Amygdala (tissue), 56 donors: ENCODE measurements at places on chromosomes 6 and 20.

DNA sequence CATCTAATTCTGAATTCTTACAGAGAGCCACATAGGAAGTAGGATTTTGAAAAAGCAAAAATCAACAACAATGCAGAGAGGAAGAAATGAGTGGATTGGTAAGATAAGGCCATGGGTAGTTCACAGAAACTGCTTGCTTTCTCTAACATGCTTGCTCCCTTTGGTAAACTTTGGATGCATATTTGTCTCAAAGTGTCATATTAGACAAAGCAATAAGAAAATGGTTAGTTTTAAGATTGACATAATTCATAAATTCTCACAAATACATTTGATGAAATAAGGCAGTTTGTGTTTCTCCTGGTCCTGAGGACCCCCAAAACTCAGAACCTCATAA, 31.7 kb downstream of the UTRN start:
- no peak for DNase-seq

- DNase-seq: peak; percentile 4
These were observed 66.8 kb upstream of the THEMIS start for GRCh38 chr6:127967708-127968107.

DNA sequence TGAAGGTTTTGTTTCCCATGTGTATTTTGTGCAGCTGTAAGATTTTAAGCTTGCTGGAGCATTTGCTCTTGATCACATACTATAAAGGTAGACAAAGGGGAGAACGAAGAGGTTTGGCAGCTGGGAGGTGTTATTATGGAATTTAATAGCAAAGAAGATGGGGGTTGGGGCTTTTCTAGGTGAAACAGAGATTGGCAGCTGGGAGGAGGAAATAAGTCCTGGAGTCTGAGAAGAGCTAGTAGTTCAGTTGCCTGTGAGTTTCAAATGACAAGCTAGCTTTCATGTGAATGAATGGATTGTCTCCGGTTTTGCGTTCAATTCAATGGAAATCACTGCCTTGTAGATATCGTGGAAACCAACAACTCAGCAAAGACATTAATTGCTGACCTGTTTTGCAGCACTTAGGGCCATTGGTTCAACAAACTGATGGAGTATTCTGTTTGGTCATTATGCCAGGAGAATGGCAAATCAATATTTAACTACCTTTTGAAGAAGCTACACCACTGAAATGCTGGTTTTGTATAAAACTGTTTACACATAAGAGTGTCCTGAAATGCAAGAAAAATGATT, 38.1 kb upstream of the FLRT3 start:
- DNase-seq: no peak

GRCh38 chr6:80454661-80455365, 348.3 kb downstream of the BCKDHB start:
- DNase-seq: no peak

DNA sequence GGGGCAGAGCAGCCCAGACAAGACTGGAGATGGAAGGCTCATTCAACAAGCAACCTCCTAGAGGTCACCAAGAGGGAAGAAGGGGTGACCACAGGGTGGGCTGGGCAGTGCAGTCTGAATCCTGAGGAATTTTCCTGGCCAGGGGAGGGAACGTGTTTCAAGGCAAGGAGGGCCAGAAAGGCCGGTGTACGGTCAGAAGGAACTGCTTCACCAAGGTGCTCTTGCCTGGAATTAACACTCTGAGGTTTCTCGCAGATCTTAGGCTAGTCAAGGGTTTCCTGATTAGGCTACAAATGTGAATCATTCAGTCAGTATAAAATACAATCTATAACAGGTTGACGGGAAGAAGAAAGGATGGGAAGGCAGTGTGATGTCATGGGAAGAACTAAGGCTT, 199.3 kb downstream of the LRFN2 start:
- DNase-seq: no peak

DNA sequence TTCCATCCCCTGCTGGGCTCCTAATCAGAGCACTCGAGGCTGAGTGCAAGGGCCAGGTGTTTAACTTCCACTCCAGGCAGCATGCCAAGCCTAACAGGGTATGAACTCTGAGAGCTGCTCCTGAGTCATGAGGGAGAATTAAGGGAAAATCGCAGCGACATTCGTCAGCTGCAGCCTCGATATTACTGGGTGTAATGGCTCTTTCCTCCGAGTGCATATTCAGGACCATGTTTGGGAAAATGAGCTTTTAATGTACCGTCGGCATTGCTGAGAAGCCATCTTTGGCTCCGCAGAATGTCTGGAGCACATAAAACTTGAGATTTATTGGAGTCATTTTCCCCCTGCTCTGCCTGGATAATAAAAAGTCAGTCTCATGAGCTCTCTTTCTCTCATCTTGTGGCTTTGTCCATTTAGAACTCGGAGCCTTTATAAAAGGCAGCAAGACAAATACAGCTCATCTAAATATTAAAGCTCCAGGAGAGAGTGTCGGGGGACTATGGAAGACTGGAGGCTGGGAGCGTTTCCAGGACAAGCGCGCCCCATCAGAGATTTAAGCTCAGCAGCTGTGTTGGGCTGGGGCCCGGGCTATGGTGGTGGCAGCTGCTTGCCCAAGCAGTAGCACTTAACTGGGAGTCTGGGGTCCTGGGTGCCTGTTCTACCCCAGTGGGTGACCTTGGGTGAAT, 103.7 kb downstream of the TOX2 start:
- no peak for DNase-seq

DNA sequence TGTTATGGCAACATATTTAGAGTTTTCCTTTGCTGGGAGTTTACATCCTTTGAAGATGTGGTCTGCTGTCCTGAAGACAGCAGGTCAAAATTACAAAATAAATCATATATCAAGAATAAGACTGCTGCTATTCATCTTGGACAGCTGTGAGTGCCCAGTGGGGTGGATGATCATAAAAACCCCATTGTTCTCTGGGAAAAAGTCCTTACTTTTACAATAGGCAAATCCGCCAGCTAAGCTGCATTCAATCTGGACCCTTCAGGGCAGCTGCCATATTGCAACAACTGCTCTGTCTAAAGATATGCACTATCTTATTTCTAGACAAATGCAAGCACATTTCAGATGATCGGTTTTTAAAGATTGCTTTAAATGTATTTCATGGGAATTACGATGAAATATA, 19.4 kb downstream of the CASS4 start:
- no peak for DNase-seq

DNA sequence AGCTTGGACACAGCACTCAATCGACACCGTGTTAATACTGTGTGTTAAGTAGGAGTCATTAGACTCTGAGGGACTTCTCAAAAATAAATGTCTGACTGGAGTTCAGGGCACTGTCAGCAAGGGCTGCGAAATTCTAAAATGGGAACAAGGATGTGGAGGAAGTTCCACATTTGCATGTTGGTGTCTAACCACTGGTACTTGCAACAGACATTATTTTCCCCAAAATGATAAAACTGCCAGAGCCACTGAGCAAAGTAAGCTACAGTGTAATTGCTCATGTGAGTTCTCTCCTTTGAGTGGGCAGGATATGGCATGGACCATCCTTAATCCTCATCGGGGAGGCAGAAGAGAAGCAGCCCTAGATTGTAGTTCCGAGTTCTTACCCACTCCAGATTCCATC, 215.9 kb downstream of the SLC24A3 start:
- DNase-seq: no peak

DNA sequence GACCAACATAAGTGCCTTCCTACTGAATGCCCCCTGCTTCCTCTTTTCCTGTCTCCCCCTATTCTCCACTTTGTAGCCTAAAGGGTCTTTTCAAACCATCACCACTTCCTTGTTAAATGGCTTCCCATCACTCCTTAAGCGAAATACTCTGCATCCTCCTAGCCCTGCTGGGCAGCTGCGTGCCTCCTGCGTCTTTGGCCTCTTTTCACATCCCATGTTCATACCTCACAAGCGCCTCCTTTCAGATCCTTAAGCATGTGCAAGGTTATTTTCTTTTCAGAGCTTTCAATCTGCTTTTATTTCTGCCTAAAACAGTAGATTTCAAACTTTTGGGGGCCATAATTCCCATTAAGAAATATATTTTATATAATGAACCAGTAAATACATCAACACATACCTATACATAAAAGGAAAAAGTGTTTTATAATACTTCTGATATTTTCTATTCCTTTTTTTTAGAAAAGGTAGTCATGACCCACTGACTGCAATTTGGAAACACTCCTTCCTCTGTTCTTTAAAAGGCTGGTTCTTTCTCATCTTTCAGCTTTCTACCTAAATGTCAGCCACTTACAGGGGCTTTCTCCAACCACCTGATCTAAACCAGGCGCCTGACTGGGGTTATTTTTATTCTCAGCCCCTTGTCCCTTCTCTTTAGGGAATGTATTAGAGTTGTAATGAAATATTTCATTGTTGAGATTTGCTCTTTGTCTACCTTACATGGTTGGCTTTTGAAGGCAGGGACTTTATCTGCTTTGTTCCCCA, 84.1 kb downstream of the PRDM1 start:
- DNase-seq: no peak

GRCh38 chr20:19110881-19111460, 101.5 kb upstream of the SLC24A3 start:
- DNase-seq: no peak

DNA sequence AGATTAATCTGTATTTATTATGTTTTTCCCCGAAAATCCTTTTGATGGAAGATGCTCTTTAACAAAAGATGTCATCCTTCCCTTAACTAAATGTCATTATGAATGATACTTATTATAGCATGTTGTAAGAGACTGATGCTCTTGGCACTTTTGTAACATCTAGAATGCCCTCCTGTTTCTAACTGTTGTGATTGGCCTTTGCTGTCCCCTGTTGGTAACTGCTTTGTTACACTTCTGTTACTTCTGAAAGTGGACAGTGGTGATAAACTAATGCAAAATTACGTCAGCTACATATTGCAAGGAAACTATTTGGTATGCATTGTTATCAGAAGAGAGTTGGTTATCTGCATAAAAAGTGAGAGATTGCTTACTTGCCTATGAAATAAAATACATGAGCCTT, 5.8 kb downstream of the TTK start:
- DNase-seq: no peak

DNA sequence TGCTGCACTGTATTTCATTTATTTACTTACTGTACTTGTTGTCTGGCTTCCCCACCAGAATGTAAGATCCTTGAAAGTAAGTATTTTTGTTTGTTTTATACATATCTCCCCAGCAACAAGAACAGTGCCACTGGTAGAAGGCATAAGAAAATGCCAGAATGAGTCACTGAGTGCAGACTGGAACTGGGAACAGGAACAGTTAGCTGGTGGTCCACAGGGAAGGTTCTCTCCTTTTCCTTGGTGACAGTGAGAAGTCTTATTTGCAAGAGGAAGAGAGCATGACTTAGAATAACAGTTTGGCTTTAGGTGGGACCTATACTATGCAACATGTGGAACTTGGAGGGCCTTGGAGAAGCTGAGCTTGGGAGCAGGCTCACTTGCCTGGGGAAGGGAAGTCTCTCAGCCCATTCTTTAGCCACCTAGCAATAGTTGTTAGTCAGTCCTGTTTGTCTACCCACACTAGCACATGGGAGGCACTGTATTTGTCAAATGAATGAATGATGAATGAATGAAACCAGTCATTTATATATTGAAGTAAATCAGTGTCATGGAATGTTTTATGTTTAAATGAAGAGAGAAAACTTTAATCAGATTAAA, 203.5 kb downstream of the KCNQ5 start:
- no peak for DNase-seq

- no peak for DNase-seq
These were observed 623.1 kb downstream of the HTR1B start for GRCh38 chr6:76840041-76840745.

DNA sequence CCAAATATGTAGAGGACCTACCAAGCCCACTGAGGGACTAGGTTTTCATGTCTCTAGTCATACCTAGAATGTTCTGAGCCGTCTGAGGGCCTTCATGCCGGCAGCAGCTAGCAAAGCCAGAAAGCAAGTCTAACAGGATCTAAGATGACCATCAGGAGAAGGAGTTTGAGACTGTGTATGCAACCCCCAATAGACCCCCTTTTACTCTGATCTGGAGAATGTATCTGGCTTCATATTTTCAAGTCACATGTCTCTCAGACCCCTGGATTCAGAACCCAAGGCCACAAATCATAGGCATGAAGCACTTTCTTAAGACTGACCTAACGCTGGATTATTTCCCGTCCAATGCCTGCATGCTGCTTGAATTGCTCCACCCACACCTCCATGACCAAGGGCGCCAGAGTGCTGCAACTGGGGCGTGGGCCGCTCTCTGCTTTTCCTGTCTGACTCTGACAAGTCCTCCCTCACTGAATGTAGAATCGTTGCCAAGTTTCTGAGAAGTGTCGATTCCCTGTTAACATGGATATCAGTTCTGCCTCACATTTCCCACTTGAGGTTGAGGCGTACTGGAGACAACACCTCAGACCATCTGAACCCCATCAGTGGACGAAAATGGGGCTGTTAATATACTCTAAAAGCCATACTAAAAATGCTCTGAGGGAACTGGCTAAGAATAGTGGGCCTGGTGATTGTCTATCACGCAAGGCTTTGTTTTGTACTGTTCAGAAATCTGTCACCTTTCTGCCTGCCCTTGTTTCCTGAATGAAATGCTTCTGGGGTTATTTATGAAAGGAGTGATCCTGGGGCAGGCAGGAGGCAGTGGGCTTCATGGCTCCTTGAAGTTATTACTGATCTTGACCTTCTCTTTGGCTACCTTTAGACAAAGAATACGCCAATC, 23.9 kb upstream of the ASXL1 start:
- no peak for DNase-seq

DNA sequence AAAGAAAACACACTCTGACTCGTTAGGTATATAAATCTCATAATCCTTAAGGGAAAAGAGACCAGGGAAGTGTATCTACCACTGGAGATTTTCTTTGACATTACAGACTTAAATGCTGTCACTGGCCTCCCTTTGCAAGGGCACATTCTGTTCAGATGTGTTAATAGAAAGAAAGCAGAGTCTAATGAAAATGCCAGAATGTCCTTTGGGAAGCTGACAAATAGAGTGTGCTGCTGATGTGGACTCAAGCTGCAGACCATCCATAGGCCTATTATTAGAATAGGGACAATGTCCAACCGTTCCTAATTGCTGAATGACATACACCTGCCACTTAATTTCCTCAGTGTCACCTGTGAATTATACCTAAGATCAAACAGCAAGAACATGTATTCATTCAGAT, 41.2 kb downstream of the SLC35D3 start:
- no peak for DNase-seq

GRCh38 chr6:3369985-3370360, 86.9 kb downstream of the SLC22A23 start:
- DNase-seq: no peak

DNA sequence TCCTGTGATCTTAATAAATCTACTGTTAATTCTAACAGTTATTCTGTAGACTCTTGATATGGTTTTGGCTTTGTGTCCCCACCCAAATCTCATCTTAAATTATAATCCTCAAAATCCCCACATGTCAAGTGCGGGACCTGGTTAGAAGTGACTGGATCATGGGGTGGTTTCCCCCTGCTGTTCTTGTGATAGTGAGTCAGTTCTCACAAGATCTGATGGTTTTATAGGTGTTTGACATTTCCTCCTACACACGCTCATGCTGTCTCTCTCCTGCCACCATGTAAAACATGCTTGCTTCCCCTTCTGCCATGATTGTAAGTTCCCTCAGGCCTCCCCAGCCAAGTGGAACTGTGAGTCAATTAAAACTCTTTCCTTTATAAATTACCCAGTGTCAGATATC, 10.5 kb upstream of the EPB41L2 start:
- DNase-seq: no peak

- no peak for DNase-seq
These were observed 46.9 kb downstream of the MAP3K4 start for GRCh38 chr6:161038229-161039031.
